ENCODE measurements at places on chromosomes 4 and X.

- DNase-seq: no peak
Measured at GRCh38 chrX:134570899-134571298, 87.4 kb downstream of the PLAC1 start.

DNA sequence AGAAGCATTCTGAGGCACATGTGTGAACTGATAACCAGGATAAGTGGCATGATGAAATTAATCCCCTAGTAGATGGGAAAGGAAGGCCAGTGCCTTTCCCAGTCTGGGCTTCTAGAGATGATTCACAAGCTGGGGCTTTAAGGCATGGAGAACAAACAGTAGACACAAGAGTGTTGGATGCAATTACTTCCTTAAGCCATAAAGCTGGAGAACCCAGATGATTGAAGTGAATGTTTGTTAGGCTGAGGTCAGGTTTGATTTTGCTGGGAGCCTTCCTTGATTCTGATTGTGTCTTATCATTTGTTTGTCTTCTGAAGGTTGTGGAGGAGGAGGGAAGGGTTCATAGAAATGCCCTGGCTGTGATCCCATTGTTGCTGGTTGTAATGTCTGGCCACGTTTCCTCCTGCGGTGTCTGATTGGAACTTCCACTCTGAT lies 125.2 kb downstream of the NHS start:
- no peak for DNase-seq

- no peak for DNase-seq
Measured at GRCh38 chr4:138540056-138540800, 298.1 kb upstream of the SLC7A11 start.

- DNase-seq: no peak
Measured at GRCh38 chr4:31114816-31115215, 394.6 kb downstream of the PCDH7 start.

DNA sequence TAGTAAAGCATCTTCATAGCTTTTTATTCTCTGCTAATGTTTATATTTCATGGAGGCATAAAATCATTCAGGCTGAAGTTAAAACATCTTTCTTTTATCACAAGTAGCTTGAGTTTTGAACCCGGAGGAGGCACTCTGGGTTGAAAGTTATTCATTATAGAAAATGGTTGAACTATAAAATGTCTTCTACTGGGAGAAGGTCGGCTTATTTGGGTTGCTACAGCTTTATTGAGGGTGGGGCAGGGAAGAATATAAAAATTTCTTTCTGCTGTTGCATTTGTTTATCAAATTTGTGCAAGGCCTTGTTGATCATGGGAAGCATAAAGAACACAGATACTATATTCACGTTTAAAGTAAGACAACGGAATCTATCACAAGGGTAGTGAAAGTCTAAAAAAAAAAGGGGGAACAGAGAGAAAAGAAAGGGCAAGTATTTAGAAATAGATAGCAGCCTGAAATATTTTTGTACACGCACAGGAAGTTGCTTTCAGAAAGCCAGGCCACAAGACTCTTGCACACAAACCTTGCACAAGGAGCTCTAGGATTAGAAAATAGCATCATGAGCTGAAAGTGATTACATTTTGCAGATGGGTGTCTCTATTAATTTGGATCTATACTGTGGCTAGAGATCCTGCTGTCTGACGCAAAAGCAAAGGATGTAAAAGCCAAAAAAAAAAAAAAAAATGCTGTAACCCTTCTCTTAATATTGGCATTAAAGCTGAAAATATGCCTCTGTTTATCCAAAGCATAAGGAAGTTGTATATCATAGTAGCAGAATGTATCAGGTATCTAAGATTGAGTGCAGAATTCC lies 37.2 kb upstream of the FAM9C start:
- DNase-seq: no peak

DNA sequence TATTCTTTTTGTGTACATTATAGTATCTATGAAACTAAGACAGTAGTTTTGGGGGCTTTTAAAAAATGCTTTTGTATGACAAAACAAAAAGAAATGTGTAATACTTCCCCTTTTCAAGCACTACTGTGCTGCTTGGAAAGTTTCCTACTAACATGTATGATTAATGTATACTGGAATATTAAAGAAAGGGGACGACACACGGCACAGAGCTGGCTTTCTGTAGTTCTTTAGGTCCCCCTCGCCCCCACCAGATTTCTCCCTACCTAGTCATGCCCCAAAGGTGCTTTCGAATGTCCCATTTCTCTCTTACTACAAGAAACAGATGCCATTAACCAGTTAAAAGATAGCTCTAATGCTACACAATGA lies 1.6 kb upstream of the AP1S2 start:
- no peak for DNase-seq

Data from uterus (tissue), 4 donors.